ENCODE measurements at places on chromosomes 1 and 21.
A peak's percentile ranks its signal among the peaks of the same experiment; 100 is the strongest.

- H3K4me1 ChIP-seq, result peaks cover 6% of the 10 kb centered on the region
- no peaks in the 10 kb centered on the region for H3K27me3 ChIP-seq
- peak within 1 kb of the TSS; percentile 56 for H3K27ac ChIP-seq
These were observed at the start of gene CAPN8 for GRCh38 chr1:223665592-223666312. TSS of gene CAPN8 (minus strand) at chr1:223665701. CDS start at chr1:223665646, 55 bp downstream.

- H3K4me1 ChIP-seq, result no peaks in the 10 kb centered on the region
- no peak overlapping the region for H3K4me3 ChIP-seq
- no peaks in the 10 kb centered on the region for H3K36me3 ChIP-seq
- H3K27ac ChIP-seq, result no peak overlapping the region
- no peaks in the 10 kb centered on the region for H3K27me3 ChIP-seq
These were observed 326.0 kb upstream of the RUNX1 start for GRCh38 chr21:35375115-35375514.

GRCh38 chr1:97780884-97781283 is 139.9 kb downstream of the DPYD start:
- H3K4me1 ChIP-seq, result no peaks in the 10 kb centered on the region
- DNase-seq, result no peak
- no peaks in the 10 kb centered on the region for H3K36me3 ChIP-seq

GRCh38 chr1:6025269-6026094 is 20.2 kb upstream of the KCNAB2 start:
- no peaks in the 10 kb centered on the region for H3K27me3 ChIP-seq
- H3K4me1 ChIP-seq, result peaks cover 11% of the 10 kb centered on the region
- peak overlapping the region; percentile 58 for H3K4me3 ChIP-seq
- no peak for DNase-seq
- H3K27ac ChIP-seq, result peak overlapping the region; percentile 39
- no peaks in the 10 kb centered on the region for H3K36me3 ChIP-seq
